ENCODE measurements at places on chromosomes 1 and 21.

DNA sequence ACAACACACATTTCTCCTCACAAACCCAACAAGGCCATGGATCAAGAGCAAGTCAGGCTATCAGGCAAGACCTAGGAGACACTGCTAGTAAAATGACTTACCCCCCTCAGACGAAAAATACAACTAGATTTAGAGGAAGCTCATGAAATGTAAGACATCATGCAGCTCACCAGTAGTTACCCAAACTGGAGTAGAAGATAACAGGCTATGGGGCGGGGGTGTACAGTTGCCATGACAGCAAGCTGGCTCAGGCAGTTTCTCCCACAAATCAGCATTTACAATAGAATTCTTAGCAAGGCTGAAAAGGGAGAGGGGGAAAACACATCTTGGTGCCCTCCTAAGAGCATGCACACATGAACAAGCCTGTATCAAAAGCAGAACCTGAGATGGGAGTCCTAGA, 13.9 kb downstream of the TPM3 start:
- no peak for DNase-seq

DNA sequence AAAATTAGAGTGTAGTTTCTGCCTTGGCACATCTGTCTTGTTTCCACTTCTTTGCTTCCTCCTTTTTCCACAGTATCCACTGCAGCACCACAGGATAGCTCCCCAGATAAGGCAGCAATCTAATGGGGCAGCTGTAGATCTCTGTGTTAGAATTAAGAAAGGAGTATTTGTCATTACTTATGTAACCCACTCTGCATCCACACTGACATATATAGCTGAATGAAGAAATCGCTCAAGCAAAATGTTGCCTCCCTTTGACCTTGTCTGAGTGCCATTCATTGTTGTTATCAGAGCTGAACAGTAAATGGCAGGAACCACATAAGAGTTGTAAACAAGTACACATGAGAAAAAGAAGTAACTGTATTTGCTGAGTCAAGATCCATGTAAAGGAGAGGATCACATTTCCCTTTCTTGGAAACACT, 45.9 kb upstream of the DPH5 start:
- no peak for DNase-seq

DNA sequence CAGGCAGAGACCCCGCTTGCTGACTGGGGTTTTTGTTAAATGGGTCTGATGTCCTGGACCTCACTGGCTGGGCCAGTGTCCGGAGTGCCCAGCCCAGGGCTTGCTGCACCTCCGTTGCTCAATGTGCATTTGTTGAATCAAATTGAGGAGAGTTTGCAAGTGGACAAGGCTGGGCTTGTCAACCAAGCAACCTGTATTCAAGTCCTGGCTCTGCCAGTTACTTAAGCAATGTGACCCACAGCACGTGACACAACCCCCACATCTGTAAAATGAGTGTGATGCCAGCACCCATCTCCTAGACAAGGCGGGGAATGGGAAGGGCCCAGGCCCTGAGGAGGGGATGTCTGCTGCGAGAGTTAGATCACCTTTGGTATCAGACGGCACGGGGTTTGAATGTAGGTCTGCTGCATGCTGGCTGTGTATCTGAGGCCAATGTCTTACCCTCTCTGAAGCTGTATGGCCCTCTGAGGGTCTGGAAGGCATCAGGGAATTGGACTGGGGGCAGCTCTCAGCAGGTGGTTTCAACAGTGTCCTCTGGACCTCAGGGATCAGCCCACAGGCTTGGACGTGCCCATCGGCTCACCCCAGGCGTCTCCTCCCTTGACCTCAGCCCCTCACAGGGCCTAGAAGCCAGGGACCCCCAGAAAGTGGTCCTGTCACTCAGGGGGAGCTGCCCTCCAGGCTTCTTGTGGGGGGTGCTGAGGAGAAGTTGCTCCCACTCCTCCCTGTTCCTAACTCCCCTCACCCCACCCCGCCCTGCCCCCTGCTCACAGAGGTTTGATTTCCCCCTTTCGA, 51.0 kb upstream of the RUNX3 start:
- DNase-seq: no peak

- DNase-seq: peak; percentile 72
Observed at GRCh38 chr1:1355416-1355815, 2.9 kb downstream of the MXRA8 start.

DNA sequence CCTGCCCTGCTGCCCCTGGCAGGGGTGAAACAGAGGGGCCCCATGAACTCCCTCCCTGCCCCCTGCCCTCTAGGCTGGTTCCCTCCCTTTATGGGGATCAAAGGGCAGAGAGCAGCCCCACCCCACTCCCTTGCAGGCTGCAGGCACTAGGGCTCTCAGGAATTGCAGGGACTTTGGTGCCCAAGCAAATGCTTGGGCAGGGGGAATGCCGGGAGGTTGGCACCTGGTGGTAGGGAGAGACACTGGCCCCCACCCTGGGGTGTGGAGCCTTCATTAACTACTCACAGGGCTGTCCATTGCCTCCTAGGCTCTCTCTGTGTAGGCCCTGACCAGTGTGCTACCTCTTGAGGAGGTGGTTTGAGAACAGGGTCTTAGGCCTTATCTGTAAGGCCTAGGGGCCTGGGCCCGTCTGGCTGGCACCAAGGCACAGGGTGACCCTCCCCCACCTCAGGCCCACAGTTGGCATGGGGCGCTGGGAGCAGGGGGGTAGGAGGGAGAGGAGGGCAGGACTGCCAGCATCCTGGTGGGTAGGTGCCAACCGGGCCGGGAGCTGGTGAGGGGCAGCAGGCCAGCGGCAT, 4.7 kb downstream of the ZBTB7B start:
- no peak for DNase-seq

DNA sequence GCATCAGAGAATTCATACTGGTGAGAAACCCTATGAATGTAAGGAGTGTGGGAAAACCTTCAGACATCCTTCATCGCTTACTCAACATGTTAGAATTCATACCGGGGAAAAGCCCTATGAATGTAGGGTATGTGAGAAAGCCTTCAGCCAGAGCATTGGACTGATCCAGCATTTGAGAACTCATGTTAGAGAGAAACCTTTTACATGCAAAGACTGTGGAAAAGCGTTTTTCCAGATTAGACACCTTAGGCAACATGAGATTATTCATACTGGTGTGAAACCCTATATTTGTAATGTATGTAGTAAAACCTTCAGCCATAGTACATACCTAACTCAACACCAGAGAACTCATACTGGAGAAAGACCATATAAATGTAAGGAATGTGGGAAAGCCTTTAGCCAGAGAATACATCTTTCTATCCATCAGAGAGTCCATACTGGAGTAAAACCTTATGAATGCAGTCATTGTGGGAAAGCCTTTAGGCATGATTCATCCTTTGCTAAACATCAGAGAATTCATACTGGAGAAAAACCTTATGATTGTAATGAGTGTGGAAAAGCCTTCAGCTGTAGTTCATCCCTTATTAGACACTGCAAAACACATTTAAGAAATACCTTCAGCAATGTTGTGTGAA, 12.8 kb downstream of the ZFP69B start:
- DNase-seq: no peak

GRCh38 chr21:8989261-8989711, 1532.1 kb upstream of the TPTE start:
- no peak for DNase-seq

GRCh38 chr21:44846224-44846484, 27.3 kb downstream of the PTTG1IP start:
- DNase-seq: no peak

DNA sequence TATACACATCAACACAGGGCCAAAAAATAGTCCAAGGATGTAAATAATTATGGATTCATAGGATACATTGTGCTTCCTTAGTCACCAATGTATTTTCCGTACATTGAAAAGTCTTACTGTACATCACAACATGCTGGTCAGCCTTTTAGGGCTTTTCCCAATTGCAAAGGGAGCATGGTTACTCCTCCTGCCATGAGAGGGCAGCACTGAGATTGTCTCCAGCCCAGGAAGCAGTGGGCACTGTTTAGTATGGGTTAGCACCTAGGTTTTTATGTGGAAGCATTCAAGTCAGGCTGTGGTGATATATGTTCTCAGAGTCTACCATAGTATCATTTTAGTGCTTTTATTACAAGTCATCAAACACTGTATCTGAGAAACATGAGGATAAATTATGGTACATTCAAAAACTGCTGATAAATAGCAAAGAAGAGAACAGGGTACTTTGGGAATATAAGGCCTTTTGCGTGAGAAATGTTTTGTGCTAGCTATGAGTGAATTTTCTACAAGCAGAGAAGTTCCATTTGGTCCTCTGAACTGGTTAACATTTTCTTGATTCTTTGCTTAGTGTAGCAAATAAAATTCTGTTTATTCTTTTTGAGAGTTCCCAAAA, 34.0 kb downstream of the ST6GALNAC5 start:
- DNase-seq: peak; percentile 63

DNA sequence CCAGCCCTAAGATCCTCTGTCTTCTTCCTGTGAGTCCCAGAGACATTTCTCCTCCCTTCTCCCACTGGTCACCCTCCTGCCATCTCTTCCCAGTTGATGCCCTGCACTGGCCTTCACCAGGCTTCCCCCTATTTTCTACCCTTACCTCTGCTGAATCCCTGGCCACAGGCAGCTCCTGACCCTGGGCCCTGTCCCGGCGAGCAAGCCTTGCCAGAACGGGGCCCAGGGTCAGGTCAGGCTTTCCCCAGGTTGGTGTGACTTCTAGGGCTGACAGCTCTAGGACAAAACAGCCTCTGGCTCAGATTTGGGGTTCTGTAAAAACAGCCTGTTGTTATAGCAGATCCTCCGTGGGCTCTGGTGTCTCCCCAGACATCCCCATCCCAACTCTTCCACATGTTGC, 52.7 kb upstream of the A3GALT2 start:
- DNase-seq: no peak

- no peak for DNase-seq
Observed at GRCh38 chr1:44263568-44264450, 50.5 kb downstream of the DMAP1 start.

DNA sequence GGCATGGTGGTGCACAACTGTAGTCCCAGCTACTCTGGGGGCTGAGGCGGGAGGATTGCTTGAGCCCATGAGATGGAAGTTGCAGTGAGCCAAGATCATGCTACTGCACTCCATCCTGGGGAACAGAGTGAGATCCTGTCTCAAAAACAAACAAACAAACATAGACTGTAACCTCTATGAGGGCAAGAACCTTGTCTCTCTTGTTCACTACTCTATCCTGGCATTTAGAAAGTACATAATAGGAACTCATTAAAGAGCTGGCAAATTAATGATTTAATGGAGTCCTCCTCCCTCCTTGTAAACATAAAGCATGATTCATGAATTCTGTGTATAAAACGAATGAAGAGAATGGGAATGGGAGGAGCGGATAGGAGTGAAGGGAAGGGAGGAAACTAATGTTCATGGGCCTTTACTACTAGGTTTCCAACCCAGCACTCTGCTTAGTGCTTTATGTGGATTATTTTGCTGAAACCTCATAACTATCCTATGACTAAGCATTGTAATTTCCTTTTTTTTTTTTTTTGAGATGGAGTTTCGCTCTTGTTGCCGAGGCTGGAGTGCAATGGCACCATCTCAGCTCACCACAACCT, 8.6 kb downstream of the LMOD1 start:
- DNase-seq: no peak

- DNase-seq: no peak
Observed at GRCh38 chr21:28473530-28474220, 519.0 kb downstream of the LTN1 start.

DNA sequence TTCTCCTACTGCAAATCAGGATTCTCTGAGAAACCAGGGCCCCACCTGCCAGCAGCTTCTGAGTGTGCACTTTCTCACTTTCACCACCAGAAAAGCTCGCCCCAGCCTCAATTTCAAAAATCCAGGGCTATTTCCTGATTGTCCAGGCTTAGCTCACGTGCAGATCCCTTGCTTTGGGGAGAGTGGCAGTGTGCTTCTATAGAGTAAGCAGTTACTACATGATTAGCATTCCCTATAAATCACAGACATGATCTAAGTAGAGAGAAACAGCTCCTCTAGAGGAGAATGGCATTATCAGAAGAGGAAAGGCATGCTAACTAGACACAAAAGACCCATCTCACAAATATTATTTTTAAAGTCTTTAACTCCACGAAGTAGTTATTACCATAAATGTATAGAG, 456.0 kb upstream of the PKN2 start:
- DNase-seq: no peak

DNA sequence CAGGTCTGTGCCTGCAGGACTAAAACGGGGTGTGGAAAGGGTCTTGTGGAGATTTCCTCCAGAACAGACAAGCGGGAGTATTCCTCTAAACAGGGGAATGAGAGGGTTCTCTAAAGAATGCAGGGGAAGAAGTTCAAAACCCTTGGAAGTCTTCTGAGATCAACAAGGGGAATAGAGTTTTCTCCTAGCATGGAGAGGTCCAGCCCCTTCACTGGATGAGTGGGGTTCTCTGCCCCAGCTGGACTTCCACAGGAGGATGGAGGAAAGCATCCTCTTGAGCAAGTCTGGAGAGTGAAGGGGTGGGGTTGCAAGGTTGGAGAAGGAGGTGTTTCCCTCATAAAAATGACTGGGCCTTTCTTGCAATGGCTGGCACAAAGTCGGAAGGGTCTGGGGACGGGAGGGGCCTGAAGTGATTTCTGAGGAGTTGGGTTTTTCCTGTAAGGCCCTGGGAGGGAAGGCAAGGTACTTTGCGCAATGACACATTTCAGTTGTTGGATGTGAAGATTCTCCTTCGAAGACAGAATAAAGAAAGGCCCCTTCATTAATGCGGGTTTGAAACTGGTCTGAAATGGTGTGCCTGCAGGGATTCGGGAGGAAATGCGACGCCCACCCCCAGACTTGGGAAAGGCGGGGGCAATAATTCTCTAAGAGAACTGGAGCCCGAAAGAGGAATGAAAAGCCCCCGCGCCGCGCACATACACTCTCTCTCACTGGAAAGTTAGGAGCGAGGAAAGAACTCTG, 884 bp downstream of the SPATA6 start:
- no peak for DNase-seq

DNA sequence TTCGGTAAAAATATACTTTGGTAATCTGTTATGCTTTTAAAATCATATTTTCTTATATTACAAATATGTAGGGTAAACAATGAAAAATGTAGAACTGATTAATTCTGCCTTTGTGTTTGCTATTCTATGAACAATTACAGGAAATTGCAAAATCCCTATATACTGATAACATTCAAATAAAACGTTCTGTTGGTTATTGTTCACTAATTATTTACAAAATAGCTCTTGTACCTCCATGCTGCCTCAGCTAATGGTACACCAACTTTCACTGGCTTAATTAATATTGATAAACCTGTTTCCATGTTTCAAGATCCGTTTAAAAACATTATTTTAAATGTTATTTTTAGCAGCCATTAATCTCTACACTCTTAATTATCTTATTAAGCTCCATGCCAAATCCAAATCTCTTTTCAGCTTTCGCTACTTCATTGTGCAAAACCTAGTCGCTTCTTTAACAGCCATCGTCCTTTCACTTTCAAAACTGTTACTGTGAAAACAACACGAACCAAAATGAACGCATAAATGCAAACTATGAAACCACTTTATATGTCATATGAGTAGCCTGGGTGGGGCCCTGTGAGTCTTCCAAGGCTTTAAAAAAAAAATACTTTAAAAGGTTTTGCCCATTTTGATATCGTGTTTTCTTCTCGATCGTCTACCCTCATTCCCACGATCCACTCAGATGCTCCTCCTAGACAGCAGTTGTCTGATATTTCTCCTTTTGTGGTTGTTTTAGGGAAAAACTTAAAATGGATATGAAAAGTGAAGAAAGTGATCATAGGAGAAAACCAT, 807.1 kb downstream of the USP25 start:
- DNase-seq: no peak

All from ovary (tissue), 10 donors.